ENCODE measurements at places on chromosomes 11 and 22.

DNA sequence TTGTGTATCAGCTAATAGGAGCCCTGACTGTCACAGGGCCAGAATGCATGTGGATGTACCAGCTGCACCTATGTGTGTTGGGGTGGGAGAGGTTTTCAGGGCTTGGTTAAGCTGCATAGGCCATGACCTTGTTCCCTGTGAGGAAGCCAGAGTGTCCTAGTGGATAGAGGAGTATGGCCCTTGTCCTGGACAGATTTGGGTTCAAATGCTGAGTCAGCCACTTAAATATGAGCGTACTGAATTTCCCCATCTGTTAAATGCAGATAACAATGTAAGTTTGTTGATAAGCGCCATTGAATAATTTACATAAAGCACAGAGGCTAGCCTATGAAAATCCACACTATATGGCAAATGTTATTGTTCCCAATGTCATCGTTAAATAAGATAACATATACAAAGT, 74.4 kb downstream of the PANX1 start:
- no peak for DNase-seq

DNA sequence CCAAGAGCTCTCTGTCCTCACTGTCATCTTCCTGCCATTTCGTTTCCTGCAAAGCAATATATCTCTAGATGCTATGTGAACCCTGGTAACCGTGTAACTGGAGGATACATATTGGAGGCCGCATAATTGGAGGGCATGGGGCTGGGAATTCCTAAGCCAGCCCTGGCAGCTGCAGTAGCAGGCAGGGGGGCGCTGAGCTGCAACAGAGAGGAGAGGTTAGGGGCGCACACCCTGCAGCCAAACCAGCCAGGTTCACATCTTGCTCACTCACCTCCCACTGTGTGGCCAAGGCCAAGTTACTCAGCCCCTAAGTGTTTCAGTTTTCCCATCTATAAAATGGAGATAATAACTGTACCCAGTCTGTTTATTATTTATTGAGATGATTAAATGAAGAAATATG, 39.9 kb upstream of the ZBTB16 start:
- no peak for DNase-seq

GRCh38 chr22:31646186-31647019, 15.6 kb downstream of the PISD start:
- DNase-seq, result no peak

DNA sequence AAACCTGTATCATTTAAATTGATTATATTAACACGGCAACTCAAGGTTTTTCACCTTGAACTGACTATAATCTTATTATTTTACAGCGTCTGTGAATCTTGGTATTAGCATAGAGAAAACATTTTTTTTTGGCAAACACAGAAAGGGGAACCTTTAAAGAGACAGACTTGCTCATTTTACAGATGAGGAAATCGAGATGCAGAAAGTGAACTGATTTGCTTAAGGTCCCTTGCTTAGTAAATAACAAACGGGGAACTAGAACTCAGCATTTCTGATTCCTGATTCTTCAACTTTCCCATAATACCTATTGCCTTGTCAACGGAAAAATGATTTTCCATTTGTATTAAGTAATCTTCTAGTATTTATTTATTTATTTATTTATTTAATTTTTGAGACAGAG, 33.2 kb upstream of the CECR2 start:
- no peak for DNase-seq

DNA sequence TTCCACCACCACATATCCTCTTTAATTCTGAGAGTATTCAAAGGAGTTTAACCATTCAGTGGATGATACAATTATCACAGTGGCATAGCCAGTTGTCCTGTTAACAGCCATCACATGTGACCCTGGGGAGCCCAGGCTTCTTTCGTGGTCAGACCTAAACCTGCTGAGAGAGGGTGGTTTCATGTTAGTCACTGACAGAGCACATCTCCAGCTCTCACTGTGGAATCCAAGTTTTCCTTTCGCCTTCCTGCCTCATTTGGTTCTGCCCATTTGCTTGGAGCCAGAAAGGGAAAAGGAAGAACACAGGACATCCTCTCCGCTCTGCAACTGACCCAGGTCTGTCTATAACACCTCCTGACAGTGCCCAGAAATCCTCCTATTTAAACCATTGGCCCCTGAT, 60.4 kb downstream of the MCHR1 start:
- DNase-seq, result no peak

DNA sequence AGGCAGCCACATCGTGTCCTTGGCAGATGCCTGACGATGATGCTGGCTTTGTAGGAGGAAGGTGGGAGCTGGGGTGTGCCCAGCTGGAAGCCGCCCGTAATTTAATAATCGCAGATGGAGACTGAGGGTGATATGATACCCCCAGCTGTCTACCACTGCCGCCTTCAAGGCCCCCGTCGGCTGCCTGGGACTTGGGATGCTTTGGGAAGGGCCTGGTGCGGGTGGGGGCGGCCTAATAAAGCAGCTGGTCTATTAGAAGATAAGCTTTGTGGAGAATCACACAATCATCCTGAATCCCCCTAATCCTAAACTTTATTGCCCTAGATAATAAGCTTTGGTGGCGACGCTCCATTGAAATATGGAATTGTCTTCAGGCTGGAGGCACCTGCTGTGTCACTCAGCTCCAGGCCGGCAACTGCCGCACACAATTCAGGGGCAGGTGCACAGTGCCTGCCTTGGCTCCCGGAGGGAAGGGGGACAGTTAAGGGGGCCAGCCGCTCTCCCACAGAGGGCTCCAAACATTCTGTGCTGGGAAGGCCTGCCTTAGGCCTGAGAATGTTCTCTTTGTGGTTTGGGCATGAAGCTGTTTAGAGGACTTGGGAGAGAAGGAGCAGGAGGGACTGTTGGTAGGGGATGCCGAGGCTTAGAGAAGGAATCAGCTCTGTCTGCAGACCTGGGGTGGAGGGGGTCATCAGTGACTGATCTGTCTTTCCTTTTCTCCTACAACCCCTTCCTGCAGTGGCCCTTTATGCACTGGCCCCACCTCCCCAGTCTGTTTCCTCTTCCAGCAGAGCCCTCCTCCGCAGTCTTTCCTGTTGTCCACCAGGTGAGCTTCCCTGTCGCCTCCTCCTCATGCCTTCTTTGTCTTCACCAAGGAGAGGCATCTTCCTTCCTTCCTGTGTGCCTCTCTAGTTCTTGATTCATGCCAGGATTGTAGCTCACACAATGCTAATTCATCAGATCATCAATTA, 65.3 kb downstream of the ARL14EP start:
- no peak for DNase-seq

- DNase-seq, result no peak
These were observed 26.5 kb upstream of the CADM1 start for GRCh38 chr11:115530752-115531151.

DNA sequence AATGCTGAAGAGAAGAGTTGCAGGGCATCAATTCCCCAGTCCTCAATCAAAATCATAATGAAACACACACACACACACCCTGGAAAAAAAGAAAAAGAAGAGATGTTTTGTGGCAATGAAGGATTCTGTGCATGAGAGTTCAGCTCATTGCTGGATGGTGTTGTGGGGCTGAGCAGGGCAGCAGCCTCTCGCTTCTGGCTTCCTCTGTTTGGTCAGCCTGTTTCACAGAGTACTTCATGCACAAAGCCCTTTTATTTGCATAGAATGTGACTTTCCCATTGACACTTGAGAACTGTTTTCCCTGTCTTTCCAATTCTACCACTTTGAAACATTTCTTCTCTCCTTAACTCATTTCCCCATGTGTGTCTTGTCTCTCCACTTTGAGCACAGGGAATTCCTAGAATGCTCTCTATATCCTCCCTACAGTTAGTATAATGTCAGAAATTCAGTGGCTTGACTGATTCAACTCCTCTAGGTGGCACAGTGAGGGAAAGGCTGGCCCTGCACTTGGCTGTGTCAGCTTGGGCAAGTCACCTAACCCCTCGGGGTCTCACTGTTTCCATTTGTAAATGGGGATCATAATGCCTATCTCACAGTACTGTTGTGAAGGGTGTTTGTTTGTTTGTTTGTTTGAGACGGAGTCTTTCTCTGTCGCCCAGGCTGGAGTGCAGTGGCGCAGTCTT, 25.4 kb upstream of the BSX start:
- DNase-seq, result no peak

DNA sequence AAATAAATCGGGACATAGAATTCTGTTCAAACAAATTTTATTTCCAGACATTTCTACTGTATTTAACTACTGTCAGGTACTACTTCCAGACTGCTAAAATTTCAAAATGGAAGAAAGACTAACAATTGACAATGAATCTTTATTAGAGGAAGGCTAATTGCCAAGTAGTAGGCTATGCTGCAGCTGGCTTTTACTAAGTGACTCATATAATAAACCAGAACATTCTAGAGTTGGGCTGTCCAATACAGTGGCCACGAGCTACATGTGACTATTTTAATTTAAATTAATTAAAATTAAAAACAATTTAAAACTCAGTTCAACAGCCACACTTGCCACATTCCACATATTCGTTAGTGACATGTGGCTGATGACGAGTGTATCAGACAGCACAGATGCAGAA, 27.6 kb downstream of the CHKA start:
- DNase-seq, result no peak

DNA sequence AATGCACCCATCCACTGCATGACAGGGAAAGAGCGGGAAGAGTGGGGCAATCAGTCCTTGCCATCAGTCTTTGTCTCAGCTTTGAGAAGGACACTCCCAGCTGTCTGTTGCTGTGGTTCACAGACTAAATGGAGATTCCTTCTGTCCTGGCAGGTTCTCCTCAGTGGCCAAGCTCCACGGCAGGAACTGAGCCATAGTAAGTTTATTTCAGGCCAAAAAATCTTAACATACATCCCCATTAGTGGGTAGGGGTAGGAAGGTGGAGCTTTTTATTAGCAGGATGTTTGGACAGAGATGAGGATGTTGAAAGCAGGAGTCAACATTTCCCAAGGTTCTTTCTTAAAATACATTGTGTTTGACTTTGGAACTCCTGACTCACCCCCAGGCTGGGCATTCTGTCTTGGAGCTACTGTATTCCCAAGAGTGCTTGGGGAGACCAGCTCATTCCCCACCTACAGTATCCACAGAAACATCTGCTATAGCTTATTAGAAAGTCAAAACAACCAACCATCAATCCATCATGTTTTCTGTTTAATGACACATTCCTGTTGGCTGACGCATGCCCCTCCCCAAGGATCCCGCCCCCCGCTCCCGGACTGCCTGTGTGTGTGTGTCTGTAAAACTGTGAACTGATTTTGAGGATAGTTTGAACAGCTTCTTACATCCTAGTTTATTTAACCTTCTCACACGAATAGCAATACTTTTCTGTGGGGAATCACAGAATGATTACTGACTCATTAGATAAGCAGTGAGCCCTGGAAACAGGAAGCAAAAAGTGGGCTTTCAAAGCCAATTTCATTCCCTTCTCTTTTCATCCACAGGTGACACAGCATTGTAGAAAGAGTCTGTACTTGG, 109.5 kb downstream of the CCDC81 start:
- DNase-seq, result no peak

GRCh38 chr22:26898946-26899605, 241.7 kb downstream of the MIAT start:
- DNase-seq, result no peak

DNA sequence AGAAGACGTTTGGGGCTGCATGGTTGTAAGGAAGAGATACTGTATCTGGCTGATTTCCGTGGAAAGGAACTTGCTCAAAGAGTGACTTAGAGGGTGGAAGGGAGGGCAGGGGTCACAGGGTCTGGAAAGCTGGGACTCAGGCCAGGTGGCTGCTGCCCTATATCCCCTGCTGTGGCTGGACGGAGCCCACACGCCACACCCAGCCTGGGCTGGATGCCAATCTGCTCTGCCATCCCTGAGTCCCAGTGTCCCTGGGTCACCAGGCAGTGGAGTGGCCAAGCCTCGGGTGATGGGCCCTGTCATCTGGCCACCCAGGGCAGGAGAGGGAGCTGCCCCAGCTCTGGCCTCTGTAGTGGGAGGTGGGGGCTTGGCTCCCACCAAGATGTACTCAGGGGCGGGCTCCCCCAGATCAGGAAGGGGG, 26.5 kb upstream of the KRTAP5-7 start:
- no peak for DNase-seq

DNA sequence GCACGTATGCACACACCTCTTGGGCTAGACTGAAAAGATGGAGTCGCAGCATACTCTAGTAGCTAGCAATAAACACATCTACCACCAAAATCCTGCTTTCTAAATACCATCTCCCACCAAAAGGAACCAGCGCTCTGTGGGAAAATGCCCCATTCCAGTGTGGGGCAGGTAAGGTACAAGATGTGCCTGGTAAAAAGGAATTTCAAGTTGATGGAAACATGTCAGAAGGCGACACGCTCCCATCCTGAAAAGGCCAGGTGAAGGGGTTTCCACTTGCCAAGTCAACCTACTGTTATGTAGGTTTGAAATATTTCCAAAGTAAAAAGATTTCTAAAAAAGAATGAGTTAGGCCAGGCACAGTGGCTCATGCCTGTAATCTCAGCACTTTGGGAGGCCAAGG, 8.8 kb downstream of the DGCR2 start:
- DNase-seq, result no peak

DNA sequence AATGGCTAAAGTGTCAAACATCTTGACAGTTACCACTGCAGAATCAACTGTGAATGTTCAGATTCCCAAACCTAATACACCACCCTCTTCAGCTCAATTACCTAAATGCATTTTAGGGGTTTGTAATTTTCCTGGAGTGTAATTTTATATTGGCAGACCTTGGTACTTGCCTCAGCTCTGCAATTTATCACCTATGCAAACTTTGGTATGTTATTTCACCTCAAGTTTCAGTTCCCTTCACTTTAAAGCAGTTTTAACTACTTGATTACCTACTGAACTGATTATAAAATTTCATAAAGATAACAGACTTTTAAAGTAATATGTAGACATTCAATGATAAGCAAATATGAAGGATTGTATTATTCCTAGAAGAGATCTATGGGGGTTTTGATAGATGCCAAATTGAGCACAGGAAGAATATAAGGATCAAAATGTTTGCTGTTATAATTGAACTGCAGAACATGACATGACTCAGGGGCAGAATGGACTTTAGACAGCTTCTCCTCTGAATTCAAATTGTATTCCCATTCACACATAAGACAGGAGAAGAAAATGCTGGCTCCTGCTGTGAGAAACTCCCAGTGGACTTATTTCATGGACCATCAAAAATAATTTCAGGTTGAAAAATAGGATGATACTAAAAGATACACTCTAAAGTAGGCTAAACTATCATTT, 491.5 kb upstream of the LUZP2 start:
- no peak for DNase-seq

DNA sequence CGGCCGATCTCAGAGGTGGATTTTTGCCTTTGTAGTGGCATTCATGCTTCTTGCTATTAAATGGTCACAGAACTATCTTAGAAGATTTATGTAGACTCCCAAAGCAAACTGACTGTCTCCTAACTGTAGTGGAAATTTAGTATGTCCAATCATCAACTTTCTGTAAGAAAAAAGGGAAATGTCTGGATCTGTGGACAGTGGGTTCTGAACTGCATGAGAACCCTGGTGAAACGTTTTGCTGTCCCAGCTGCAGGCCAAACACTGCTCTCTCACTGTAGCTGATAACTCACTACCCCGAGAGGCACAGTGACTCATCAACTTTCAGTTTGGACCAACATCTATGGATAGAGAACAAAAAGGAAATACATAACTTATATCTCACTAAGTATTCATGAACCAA, 387.1 kb downstream of the SOX6 start:
- no peak for DNase-seq

GRCh38 chr11:107808521-107808920, 50.1 kb downstream of the SLC35F2 start:
- DNase-seq, result no peak

Measured in CD4-positive, alpha-beta T cell treated with Interleukin-10 for 1 hour (primary cell).